ENCODE measurements at places on chromosomes 12 and 14.
A peak's percentile ranks its signal among the peaks of the same experiment; 100 is the strongest.

DNA sequence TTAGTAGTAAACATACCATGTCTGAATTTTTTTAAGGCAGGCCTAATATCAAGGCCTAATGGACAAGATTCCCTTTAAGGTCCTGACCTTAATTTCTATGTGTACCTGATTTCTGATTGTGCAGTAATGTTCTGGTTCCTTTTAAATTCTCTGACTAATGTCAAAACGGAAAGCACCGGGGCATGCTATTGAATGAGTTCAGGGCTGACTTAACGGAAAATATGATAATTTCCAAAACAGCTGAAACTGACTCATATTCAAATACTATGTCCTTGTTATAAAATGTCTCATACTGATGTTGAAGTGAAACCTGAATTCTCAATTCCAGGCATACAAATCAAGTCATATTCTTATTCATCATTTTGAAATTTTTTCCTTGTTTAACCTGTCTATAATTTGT, 6.7 kb downstream of the TAS2R43 start:
- DNase-seq = no peak

DNA sequence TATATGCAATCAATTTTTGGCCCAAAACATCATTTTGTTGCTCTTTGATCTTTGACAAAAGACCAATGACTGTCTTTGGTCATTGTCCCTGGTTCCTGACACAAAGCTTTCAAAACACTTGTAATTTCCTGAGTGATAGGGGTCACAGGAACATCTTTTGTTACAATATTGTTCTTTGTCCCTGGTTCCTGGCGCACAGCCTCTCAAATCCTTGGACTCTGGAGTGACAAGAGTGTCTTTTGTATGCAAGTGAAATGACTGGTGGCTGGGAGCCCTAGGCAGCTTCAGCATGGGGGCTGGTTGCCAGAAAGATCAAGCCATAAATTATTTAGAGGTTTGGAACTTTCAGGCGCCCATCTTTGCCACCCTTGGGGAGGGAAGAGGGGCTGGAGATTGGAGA, 53.9 kb downstream of the DNAH10 start:
- no peak for DNase-seq

DNA sequence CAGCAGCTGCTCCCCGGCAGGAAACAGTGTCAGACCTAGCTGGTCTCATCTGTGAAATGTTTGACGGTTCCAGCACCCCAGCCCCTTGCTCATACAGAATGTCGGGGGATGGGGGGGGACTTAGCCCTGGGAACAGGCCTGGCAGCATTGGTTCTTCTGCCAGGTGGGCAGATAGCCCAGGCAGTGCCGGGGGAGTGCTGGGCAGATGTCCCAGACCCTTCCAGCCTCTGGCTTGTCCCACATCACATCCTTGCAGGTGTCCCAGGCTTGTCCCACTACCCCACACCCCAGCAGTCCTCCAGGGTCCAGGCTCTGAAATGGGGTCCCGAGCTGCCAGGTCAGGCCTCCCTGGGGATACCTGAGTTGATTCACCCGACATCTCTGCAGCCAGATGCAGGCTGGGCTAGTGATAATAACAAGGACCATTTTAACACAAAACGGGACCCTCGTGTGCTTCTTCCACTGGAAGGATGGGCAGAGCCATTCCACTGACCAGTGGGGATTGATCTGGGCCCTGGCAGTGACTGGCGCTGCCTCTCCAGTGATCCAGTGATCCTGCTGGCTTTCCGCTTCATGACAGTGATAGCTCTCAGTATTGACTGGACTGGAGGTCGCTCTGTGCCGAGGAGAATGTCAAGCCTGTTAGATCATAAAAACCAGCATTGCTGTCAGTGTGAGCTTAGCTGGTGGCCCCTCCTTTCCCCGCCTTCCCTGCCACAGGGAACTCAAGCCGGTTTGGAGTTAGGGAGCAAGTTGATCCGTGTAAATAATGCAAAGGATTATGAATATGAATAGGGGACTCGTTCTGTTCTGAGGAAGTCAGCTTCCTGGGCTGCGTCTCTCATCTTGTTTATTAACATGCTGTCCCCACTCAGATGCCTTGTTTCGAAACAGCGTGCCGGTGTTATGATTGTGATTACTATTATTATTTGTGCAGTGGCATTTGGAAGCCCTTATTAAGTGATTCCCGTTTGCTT, 180.6 kb downstream of the AACS start:
- DNase-seq = peak; percentile 10

GRCh38 chr14:57848353-57848752, 17.5 kb downstream of the SLC35F4 start:
- peak; percentile 3 for DNase-seq
